ENCODE measurements at places on chromosomes 11 and 22.
A peak's percentile ranks its signal among the peaks of the same experiment; 100 is the strongest.

- no peak for DNase-seq
Measured at GRCh38 chr22:35524966-35525686, 15.5 kb upstream of the RASD2 start.

DNA sequence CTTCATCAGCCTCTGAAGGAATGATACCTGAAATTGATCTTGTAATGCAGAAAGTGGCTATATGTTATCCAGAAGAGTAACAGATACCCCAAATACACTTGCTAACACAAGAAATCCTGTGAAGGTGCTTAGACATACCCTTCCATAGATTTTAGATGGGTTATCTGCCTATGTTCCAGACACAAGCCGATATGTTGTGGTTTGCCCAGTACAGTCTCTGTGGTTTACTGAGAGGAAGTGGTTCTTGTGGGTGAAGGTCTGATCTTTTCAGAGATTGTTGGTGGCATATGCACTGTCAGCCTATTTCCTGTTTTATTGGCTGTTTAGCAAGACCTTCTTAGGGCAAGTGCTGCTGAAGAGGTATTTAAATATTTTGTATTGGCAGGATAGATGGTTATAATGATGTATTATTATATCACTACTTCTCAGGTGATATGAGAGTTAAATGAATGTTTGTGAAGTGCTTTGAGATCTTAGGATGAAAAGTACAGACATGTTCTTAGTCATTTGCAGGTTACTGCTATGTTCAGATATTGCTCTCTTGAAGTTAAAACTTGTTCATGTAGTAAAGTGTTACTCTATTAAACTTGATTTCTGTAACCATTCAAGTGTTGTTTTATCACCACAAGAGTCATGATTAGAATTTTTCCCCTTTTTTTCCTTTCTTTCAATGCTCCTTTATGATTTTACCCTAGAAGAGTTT lies 8.2 kb downstream of the ARHGEF12 start:
- DNase-seq, result no peak

DNA sequence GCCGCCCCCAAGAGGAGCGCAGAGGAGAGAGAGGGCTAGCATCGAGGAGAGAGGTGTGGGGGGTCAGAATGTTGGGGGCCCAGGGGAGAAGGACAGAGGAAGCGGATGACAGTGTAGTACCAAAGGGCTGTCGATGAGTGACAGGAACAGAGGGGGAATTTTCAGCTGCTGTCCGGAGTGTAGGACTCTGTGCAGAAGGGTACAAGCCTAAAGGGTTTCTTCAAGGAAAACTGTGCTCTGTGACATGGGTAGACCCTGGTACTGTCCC lies 5.3 kb upstream of the NLRP6 start:
- DNase-seq, result no peak

GRCh38 chr22:19801340-19802000 lies 40.9 kb downstream of the TBX1 start:
- DNase-seq, result no peak

GRCh38 chr22:38792833-38793232 lies 1.1 kb downstream of the DNAL4 start:
- DNase-seq, result no peak

DNA sequence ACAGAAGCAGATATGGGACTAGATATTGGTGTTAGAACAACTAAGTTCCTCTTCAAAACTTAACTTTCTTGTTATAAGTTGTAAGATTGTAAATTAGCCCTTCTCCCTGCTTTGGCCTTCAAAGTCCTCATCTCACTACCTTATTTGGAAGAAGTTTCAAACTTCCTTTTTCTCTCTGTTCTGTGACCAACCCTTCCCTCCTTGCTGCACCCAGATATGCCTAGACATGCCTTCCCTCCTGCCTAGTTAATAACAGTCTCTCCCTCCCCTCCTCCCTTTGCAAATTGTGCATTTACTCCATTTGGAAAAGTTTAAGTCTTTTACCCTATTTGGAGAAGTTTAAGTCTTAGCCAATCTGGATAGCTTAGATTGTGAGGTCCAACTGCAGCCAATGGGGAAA lies 4.9 kb downstream of the OR52K2 start:
- no peak for DNase-seq

DNA sequence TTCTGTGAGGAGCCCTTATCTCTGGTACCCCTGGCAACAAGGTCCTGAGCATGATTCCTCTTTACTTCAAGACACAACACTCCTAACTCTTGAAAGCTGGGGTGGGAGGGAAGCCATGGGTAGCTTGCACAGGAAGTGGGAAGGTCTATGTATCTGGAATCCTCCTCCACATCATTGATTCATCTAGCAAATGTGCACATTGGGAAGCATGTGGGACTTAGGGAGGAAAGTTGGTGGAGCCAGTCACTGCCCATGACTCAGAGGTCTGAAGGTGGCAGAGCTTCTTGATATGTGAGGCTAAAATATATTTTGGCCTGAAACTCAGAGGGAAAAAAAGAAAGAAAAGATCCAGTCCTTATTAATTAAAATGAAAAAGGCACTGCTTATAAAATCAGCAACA lies 1000.9 kb downstream of the DLG2 start:
- no peak for DNase-seq

GRCh38 chr22:46739094-46739870 lies 1.2 kb upstream of the CERK start:
- DNase-seq, result no peak

GRCh38 chr11:45379162-45379863 lies 93.2 kb upstream of the SYT13 start:
- no peak for DNase-seq

GRCh38 chr11:60955571-60955970 lies 3.6 kb upstream of the SLC15A3 start:
- no peak for DNase-seq

GRCh38 chr11:93605642-93606041 lies 55.8 kb upstream of the CEP295 start:
- no peak for DNase-seq

- DNase-seq, result no peak
Measured at GRCh38 chr11:65776710-65777141, 4.0 kb downstream of the AP5B1 start.

GRCh38 chr11:117878314-117878938 lies 2.0 kb upstream of the FXYD6 start:
- DNase-seq, result no peak

DNA sequence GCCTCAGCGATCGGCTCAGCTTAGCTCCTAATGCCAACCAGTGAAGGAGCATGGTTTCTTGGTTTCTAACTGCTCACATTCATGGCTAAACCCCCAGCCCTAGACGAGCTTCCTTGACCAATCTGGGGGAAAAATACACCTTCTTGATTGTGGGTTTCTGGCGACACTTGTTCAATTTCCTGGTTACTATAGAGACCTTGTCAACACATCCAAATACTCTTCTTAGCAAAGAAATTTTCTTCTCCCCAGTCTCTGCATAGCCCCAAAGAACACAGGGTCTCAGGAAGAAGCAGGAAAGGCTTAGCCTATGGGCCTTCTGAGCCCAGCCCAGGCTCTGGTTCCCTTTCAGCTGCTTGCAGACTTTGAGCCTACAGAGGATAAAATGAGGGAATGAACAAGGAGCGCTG lies 88.5 kb upstream of the SYT13 start:
- no peak for DNase-seq

DNA sequence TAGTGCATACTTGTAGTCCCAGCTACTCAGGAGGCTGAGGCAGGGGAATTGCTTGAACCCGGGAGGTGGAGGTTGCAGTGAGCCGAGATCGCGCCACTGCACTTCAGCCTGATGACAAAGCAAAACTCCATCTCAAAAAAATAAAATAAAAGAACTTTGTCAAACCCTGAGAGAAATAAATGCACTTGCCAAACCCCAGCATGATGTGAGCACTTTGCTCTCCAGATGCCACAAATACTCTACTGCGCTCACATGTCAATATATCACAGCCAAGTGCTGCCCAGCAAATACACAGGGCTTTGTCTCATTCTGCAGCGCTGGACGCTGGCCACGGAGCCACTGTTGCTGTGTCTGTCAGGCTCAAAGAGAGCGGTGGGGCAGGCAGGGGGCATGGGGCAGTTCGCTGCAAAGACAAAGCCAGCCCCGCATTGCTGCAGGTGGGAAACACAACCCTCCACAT lies 45.1 kb downstream of the AHNAK start:
- DNase-seq, result no peak

DNA sequence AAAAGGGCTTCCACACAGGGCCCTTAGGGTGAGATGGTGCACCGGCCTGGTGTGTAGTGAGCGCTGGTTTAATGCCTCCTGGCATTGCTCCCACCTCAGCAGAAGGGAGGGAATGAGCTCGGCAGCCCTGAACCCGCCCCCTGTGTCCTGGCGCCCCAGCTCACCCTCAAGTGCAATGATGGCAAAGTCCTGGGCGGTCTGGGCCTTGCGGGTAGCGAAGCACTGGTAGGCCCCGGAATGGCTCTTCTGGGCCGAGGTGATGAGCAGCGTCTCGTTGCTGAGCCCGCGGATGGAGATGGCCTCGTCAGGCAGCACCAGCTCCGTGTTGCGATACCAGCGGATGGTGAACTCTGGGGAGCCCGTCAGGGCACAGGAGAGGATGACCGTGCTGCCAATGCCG lies 193.3 kb downstream of the CEP164 start:
- no peak for DNase-seq

GRCh38 chr11:100910808-100911207 lies 218.8 kb downstream of the PGR start:
- no peak for DNase-seq

GRCh38 chr22:47401976-47402770 lies 639.7 kb downstream of the TBC1D22A start:
- no peak for DNase-seq

GRCh38 chr11:59102259-59102765 lies 4.7 kb upstream of the FAM111B start:
- DNase-seq, result peak; percentile 24

GRCh38 chr11:83157594-83158356 lies 844 bp downstream of the PCF11 start:
- DNase-seq, result no peak

GRCh38 chr22:20578707-20579106 lies 71.3 kb downstream of the MED15 start:
- no peak for DNase-seq

- DNase-seq, result no peak
Measured at GRCh38 chr11:36469881-36470802, 39.9 kb downstream of the TRAF6 start.

DNA sequence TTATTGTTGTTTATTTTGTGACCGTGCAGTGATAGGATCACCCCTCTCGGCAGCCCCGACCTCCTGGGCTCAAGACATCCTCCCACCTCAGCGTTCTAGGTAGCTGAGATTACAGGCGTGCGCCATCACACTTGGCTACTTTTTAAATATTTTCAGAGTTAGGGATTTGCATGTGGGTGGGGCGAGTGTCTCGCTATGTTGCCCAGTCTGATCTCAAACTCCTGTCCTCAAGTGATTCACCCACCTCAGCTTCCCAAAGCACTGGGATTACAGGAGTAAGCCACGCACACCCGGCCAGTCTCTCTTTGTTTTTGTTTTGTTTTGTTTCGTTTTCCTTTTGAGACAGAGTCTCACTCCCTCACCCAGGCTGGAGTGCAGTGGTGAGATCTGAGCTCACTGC lies 1.2 kb upstream of the INTS5 start:
- DNase-seq, result no peak

- no peak for DNase-seq
Measured at GRCh38 chr11:7376386-7376785, 108.9 kb upstream of the OLFML1 start.

DNA sequence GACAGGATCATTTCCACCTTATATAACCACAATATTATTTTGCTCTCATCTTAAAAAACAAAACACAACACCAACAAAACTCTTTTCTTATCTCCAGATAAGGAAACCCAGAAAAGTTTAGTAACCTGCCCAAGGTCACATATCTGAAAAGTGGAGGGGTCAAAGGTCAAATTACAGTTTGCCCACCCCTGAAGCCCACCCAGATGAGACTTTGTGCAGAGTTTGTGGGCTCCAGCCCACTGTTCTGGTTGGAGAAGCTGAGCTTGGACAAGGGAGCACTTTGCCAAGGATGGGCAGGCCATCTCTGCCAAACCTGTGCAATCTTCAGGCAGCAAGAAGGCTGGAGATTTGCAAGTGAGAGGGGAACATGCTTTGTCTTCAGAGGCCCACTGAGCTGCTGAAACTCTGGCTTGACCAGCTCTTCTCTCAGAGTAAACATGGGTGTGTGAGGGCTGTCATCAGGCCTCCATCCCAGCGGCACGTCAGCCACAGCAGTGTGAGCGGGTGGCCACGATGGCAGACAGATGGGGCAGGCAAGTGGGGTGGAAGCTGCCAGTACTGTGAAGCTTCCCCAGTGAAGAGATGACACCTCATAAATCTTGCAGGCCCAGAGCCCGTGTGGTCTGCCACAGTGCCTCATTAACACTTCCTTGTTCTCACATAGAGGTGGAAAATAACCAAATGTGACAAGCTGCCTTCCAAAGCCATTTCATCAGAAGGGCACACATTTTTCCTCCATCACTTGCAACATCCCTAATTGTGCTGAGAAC lies 111.8 kb downstream of the CCDC81 start:
- peak; percentile 6 for DNase-seq

Measured in activated CD8-positive, alpha-beta memory T cell treated with anti-CD3 and anti-CD28 coated beads for 1 hour (primary cell).